ENCODE measurements at places on chromosomes 11 and 22.

GRCh38 chr11:11579012-11579988 is 42.5 kb downstream of the GALNT18 start:
- no peak for DNase-seq

- peak; percentile 19 for DNase-seq
These were observed 47.0 kb downstream of the CARD18 start for GRCh38 chr11:105092256-105093239.

GRCh38 chr11:135002236-135002635 is 590.2 kb upstream of the B3GAT1 start:
- no peak for DNase-seq

- DNase-seq, result no peak
These were observed 27.4 kb downstream of the RPL3 start for GRCh38 chr22:39292031-39292462.

DNA sequence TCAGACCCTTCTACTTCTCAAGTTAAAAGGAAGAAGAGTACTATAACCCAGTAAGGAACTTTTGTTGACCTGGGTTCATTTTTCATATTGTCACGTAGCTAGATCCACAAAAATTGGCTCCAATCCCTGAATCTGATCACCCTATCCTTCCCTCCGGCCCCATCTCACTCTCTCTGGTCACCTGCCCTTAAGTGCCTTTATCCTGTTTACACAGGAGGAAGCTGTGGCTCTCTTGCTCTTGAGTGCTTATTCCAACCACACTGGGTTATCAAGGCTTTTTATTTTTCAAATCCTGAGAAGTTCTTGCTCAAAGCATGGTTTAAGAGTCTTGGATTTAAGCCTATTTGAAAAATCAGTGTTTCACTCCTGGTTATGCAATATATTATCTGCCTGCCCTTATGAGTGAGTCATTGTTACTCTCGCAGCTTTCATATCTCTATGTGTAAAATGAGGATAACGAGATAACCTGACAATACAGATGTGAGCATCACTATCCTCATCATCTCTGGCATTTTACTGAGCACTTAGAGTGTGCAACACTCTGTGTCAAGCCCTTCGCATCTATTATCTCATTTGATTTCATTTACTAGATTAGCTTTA is 293.9 kb downstream of the GUCY1A2 start:
- DNase-seq, result no peak

DNA sequence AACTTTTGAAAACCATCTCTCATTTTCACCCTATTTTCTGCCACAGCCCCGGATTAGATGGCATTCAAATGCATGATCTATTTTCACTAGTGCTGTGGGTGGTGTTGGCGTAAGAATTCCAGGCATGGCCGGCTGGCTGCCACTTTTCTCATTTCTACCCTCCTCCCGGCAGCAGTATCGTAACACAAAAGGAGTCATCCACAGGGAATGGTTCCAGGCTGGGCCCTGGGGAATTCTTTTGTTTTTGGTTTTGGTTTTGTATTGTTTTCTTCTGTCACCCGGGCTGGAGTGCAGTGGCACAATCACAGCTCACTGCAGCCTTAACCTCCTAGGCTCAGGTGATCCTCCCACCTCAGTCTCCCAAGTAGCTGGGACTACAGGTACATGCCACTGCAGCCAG is 13.8 kb downstream of the JAML start:
- DNase-seq, result no peak

DNA sequence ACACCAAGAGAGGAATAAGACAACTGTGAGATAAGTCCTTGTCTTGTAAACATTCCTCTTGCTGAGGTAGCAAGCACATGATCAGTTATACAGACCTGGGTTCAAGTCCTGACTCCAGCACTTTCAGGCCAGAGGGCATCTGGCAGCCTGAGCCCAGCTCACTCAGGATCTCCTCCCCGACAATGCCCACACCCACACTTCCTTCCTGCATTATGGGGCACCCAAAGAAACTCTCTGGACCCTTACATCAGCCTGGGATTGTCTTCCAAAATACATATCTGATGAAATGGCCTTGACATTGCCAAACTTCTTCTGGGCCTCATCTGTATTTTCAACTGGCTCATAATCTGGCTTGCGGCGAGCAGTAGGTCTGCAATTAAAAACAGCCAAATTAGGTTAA is 48.6 kb downstream of the ARFGAP3 start:
- no peak for DNase-seq

DNA sequence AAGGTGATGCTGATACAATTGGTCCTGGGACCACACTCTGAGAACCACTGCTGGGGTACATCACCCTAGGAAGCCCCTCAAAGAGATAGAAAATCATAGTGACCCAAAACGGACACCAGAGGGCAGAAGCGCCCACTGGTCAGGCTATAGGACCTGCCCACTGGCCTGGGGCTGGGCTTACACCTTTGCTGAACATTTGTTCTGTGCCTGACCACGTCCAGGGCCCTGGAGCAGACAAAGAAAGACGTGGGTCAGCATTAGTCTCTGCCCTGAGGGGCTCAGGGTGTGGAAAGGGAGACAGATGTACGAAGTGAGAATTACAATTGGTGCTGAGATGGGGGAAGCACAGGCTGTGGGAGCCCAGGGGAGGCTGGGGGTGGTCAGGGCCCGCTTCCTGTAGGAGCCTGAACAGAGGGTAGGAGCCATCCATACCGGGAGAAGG is 14.4 kb upstream of the SERPINH1 start:
- DNase-seq, result peak; percentile 47

DNA sequence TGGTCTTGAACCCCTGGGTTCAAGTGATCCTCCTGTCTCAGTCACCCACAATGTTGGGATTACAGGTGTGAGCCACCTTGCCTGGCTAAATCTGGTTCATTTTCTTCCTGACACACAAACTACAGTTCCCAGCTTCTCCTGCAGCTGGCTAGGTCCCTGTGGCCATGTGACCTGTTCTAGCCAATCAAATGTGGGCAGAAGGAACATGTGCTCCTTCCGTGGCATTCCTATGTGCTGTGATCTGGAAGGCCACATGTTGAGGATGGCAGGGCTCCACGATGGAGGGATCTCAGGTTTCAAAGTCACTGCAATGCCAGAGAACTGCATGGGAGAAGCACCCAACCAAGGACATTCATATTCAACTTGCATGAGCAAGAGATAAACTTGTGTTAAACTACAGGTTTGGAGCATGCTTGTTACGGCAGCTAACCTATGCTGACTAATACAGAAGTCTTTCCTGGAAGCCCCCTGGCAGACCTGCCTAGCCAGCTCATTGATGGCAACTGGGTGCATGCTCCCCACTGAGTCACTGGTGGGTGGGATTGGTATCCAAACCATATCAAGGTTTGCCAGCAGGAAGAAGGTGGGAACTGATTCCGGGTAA is 86.0 kb downstream of the RPS6KA4 start:
- peak; percentile 32 for DNase-seq

DNA sequence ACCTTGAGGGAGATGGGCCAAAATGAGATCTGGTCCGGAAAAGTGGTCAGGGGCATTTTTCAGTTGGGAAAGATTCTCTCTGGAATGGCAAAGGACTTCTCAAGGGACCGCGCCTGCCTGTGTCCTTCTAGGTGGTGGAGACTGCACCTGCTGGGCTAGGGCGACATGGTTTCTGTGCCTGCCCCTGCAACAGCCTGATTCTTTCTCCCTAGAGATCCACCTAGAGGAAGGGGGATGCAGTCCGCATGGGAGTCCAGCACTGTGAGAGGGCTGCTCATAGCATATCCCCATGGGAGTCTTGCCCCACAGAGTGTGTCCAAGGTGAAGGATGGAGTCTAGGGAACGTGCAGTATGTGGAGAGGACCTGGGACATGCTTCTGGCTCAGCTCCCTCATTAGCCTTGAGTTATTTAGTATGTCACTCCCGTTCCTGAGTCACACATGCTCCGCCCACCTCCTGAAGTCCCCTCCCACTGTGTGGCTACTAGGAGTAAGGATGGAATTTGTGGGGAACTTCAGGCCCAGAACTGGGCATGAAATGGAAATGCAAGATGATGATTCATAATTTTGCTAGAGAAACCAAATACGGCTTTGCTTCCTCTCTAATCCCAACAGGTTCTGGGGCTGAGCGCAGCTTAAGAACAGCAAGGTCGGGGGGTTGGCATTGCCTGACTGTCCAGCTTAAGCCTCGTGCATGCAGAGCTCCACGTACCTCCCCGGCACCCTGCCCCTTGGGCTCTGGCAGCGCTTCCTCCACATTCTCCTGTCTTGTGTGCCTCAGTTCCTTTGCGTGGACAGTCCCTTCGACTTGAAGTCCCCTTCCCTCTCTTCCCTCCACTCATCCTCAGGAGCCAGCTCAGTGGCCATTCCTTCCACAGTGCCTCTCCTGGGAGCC is 35.0 kb downstream of the GRIK4 start:
- DNase-seq, result no peak

DNA sequence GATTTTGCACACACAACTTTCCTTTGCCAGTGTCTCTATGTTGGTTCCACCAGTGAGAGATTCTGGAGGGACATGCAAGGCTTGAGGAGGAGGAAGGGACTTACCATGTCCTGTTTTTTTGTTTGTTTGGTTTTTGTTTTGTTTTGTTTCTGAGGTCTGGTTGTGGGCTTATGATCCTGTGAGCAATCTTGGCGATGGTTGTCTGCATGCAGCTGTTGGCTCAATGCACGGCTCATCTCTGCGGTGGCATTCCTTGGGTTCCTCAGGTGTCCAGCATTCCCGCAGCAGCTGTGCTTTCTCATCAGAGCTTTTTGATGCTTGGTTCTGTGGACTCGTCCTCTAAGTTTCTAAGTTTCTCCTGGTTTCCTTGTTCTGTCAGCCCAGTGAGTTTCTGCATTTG is 4.8 kb upstream of the NNMT start:
- DNase-seq, result no peak

- no peak for DNase-seq
These were observed 330.6 kb upstream of the ZC3H12C start for GRCh38 chr11:109762546-109762945.

GRCh38 chr11:83023410-83023809 is 48.3 kb downstream of the RAB30 start:
- DNase-seq, result no peak

DNA sequence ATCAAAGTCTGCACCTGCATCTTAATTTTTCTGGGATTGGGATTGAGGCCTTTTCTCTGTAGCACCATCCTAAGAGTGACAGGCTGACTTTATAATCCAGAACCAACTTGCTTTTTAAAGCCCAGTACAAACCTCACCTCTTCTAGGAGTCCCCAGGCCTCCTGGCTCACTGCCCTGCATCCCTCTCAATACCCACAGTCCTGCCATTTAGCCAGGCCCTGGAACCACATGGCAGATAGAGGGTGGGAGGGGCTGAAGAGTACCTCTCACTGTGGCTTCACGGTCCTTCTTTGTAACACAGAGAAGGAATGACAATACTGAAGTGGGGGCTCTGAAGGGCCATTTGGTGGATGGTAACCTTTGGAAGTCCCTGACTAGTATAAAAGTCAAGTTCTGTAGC is 63.5 kb upstream of the PHOX2A start:
- DNase-seq, result no peak

GRCh38 chr22:47997612-47998011 is 1235.2 kb downstream of the TBC1D22A start:
- DNase-seq, result no peak

DNA sequence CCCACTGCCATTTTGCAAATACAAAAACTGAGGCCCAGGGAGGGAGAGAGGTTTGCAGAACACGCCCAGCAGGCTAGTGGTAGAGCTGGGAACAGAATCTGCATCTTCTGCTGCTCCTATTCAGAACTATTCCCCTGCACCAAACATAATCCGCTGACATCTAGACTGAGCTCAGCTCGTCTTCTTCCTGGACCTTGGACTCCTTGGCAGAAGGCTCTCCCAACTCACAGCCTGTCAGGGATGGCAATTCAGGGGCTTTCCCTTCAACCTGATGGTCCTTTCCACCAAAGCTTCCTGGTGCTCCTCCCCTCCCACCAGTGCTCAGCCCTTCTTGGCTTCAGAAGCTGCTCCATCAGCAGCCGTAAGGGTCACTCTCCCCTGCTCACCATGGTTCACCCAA is 9.5 kb upstream of the NPAS4 start:
- DNase-seq, result no peak

GRCh38 chr11:133082841-133083488 is 449.3 kb downstream of the OPCML start:
- peak; percentile 63 for DNase-seq

- peak; percentile 61 for DNase-seq
These were observed 476.9 kb downstream of the MIAT start for GRCh38 chr22:27134315-27134701.

GRCh38 chr11:3834664-3835461 is 5.9 kb downstream of the RHOG start:
- DNase-seq, result peak; percentile 88

GRCh38 chr22:44750481-44750880 is 1.9 kb upstream of the ARHGAP8 start:
- no peak for DNase-seq

DNA sequence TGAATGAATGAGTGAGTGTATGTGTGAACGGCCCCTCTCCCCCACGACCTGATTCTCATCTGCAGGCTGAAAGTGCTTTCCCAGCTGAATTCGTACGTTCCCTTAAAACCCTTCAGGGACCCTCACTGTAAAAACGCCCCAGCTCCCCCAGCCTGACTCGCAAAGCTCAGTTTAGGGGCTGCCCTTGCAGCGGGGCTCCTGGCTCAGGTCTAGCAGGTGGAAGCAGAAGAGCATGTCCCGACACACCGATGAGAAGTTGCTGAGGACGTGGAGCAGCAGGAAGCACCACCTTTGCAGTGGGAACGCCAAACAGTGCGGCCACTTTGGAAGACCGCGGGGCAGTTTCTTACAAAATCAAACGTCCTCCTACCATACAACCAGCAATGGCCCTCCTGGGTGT is 3.6 kb upstream of the MRPL23 start:
- no peak for DNase-seq

All from KBM-7 (cell line).